Mesendoderm (in vitro differentiated cells): ENCODE measurements at places on chromosomes 7 and 10.
A peak's percentile ranks its signal among the peaks of the same experiment; 100 is the strongest.

- no peak for DNase-seq
Measured at GRCh38 chr10:132664407-132664806, 121.5 kb downstream of the NKX6-2 start.

GRCh38 chr7:142879060-142879459 is 6.5 kb downstream of the TRPV6 start:
- DNase-seq = no peak

DNA sequence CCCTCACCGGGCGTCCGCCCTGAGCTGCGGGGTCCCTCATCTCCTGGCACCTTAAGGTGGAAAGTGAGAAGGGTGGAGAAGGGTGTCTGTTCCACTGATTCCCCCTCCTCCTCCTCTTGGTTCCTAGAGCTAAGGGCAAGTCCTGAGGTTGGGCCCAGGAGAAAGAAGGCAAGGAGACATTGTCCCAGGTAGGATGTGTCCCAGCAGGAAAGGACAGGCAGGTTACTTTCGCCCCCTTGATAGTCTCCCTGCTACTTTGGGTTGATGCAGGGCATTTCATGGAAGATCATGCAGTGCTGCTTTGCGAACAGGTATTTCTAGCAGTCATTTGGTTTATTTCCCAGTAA is 582 bp downstream of the STEAP2 start:
- DNase-seq = peak; percentile 71

- DNase-seq = no peak
Measured at GRCh38 chr7:2379821-2380450, 23.5 kb upstream of the CHST12 start.

- DNase-seq = no peak
Measured at GRCh38 chr7:121624958-121625357, 228.8 kb upstream of the FAM3C start.

- DNase-seq = no peak
Measured at GRCh38 chr7:158448430-158449100, 139.1 kb downstream of the PTPRN2 start.

- no peak for DNase-seq
Measured at GRCh38 chr10:5927306-5927705, 37.3 kb downstream of the FBH1 start.

DNA sequence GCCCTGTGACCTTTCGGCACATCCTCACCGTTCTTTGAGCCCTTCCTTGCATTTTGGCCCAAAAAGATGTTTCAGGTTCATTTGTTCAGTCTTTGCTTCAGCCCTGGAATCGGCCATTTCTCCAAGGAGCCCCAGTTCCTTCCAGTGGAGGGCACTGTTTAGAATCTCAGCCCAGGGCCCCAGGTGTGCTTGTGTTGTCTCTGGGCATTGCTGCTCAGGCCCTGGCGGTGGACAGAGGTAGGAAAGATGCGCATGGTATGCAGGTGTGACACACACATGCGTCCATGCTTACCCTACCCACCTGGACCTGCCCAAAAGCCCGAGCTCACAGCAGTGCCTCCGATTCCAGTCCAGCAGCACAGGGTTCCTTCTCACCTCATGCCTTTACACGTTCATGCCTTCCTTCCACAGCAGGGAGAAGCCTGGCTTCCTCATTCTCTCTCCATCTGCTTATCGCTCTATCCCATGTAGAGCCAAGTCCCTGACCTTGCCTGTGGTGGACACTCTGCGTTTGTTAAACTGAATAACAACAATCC is 70.6 kb downstream of the LHPP start:
- peak; percentile 82 for DNase-seq

GRCh38 chr7:100433592-100434296 is 2.6 kb downstream of the PPP1R35 start:
- DNase-seq = no peak

- DNase-seq = no peak
Measured at GRCh38 chr7:24721481-24722001, 35.7 kb downstream of the GSDME start.

DNA sequence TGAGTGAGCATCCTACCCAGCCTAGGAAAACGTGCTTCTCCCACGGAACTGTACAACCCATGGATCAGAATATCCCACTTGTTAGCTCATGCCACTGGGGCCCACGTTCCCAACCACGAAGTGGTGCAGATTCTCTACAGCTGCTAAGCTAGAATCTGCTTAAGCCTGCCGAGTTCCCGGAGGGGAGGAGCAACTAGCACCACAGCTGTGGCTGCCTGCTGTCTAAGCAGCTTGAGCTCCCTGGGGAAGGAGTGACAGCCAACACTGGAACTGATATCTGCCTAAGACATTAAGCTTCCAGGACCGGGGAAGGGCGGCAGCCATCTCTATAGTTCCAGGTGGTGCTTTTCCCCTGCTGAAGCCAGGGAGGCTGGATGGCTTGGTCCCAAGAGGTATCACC is 334.7 kb upstream of the CHRM2 start:
- DNase-seq = no peak

GRCh38 chr10:13991353-13991752 is 339.4 kb downstream of the FRMD4A start:
- DNase-seq = no peak

GRCh38 chr7:156607332-156608172 is 33.0 kb upstream of the RNF32 start:
- no peak for DNase-seq

- no peak for DNase-seq
Measured at GRCh38 chr7:35556515-35557471, 138.1 kb downstream of the HERPUD2 start.

- DNase-seq = peak; percentile 72
Measured at GRCh38 chr7:36278620-36279172, 111.0 kb upstream of the ANLN start.
